ENCODE measurements at places on chromosomes 16 and 17.

DNA sequence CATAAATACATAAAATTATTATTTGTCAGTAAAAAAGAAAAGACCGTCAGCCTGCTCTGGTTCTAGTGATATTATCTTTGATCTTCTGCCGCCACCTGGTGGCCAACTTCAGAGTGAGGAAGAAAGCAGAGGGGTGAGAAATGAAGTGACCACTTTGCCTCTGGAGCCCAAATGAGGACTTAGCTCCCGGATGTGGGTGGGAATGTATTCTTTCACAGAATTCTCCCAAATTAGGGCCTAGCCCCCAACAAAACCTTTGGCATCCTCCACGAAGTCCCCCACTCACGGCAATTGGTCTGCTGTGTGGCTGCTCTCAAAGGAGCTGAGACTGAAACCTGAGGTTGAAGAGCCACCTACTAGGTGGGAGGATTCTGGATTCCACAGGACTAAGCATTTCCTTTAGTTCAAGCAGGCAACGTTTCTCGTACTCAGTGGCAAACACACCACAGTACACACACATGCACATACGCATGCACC, 4.9 kb upstream of the ZNF267 start:
- peak; percentile 80 for DNase-seq

GRCh38 chr16:74623839-74624235, 16.9 kb upstream of the GLG1 start:
- no peak for DNase-seq

GRCh38 chr16:4283441-4283840, 10.6 kb upstream of the TFAP4 start:
- DNase-seq = no peak

- DNase-seq = no peak
Observed at GRCh38 chr16:23754594-23755483, at the start of gene CHP2. TSS of gene CHP2 (plus strand) at chr16:23755026. CDS start at chr16:23755050, 24 bp downstream.

GRCh38 chr16:58022601-58023371, 2.8 kb upstream of the MMP15 start:
- DNase-seq = no peak

GRCh38 chr17:81513753-81514488, 1.3 kb upstream of the ACTG1 start:
- DNase-seq = no peak

GRCh38 chr17:72878975-72879660, 213.4 kb downstream of the SLC39A11 start:
- no peak for DNase-seq

Measured in stimulated activated CD8-positive, alpha-beta memory T cell treated with anti-CD3 and anti-CD28 coated beads, Interleukin-7, amount 100 ng/mL, for 1 hour (primary cell).